ENCODE measurements at places on chromosomes 4 and X.
A peak's percentile ranks its signal among the peaks of the same experiment; 100 is the strongest.

DNA sequence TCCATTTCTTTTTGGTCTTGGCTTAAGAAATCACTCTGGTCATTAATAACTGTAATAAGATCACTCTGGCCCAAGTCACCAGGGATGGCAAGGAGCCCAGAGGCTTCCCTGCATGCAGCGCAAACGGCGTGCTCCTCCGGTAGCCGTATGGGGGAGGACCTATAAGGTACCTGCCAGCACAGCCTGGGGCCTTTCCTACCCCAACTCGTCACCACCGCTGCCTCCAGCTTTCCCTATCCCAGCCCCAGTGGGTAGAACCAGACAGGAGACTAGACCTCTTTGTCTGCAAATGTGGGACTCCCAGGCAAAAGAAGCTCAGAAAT, 25.9 kb downstream of the HAND2 start:
- DNase-seq = no peak

DNA sequence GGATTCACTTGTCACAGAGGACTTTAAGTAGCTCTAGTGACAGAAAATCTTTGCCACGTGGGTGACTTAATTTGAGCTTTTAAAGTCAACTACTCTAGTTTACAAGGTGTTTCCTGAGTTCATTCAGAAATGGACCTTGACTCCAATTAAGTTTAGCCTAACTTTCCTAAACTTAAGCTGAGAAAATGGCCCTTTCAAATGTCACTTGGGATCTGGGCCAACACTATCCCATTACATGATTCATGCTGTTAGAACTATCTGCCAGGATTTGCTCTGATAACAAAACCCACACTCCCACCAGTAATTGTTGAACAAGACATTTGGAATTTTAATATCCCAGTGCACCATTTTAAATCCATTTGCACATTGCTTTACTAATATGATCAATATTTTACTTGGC, 40.8 kb downstream of the C4orf46 start:
- DNase-seq = no peak

GRCh38 chr4:123564758-123565346, 168.3 kb downstream of the SPRY1 start:
- DNase-seq = peak; percentile 30

DNA sequence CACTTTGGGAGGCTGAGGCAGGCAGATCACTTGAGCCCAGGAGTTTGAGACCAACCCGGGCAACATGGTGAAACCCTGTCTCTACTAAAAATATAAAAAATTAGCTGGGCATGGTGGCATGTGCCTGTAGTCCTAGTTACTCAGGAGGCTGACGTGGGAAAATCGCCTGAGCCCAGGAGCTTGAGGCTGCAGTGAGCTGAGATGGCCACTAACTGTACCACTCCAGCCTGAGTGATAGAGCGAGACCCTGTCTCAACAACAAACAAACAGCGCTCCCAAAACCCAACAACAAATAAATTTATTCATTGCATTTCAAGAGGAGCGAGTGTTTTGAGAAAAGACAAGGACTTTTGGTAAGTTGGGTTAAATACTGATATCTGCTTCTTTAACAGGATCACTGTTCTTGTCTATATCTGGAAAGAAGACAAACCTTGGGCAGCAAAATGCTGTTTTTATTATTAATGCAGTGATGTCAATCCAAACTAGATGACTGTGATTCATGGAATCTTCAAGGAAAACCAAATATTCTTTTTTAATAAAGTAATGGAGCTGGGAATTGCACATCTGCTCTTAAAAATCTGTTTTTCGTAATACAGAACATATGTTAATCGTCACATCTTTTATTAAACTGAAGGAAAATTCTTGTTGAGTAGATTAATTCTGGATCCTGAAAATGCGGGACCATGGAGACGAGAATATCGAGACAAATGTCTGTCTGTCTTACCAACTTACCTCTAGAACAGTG, 90.8 kb upstream of the LIMCH1 start:
- DNase-seq = no peak

All from stimulated activated CD4-positive, alpha-beta T cell treated with anti-CD3 and anti-CD28 coated beads, Interleukin-15, amount 100 ng/mL, for 48 hours (primary cell).